ENCODE measurements at places on chromosomes 6 and 20.

DNA sequence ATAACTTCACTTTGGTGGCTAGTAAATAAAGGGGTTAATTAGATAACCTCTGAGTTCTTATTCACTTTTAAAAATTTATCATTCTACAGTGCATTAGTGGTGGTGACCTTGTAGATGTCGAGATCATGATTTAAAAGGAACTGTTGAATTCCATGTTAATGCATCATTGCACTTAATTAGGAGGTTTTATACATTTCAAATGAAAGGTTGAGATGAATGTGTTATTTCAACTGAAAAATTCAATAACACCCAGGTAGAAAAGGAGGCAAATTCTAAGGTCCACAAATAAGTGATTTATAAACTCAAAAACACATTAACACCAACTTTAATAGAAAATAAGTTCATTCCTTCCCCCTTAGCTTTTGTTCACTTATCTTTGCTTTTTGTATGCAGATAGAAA lies 58.3 kb upstream of the TMEM170B start:
- no peak for DNase-seq

DNA sequence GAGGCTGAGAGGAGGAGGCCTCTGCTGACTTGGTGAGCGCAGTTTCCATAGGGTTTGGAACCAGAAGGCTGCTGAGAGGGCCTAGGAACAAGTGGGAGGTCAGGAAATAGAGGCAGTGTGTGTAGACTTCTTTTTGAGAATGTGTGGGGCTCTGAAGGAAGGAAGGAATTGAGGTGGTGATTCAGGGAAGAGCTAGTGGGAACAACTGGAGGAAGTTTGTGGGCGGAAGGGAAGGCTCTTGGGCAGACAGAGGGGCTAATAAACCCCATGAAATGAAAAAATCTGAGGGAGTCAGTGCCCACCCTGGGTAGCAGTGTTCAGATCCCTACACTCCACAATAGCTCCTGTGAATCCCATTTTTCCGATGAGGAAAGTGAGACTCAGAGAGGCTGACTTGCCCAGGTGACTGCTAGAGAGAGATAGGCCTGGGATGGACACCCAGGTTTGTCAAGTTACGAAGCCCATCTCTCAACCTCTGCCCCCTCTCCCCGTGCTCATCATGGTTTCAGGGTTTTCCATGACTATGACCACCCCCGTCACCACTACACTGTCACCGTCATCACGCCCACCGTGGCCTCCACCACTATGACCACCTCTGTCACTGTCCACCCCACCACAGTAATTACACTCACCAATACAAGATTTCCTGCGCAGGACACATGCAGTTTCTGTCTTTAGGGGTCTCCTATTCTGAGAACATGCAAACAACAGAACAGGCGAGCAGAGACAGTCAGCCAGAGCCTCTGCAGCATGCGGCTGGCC lies 106.4 kb downstream of the MRPL14 start:
- peak; percentile 3 for DNase-seq

GRCh38 chr6:138803331-138803730 lies 7.4 kb downstream of the ECT2L start:
- DNase-seq: no peak

GRCh38 chr6:13068586-13069210 lies 259.6 kb downstream of the TBC1D7 start:
- DNase-seq: no peak

DNA sequence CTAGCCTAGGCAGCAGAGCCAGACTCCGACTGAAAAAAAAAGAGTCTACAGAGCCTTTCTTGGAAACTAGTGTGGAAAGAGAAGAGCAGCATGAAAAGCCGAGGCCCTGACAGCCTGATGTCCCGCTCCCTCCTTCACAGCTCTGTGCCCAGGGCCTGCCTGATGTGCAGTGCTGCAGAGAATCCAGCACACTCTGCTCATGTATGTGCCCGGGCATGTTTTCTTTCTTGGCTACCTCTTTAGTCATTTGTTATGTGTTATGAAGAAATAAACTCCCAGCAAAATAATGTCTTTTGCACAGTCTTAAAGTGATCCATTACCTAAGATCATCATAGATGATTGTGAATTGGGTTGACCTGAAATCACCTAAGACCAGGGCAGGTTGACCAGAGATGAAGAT lies 78.1 kb upstream of the EZR start:
- no peak for DNase-seq

DNA sequence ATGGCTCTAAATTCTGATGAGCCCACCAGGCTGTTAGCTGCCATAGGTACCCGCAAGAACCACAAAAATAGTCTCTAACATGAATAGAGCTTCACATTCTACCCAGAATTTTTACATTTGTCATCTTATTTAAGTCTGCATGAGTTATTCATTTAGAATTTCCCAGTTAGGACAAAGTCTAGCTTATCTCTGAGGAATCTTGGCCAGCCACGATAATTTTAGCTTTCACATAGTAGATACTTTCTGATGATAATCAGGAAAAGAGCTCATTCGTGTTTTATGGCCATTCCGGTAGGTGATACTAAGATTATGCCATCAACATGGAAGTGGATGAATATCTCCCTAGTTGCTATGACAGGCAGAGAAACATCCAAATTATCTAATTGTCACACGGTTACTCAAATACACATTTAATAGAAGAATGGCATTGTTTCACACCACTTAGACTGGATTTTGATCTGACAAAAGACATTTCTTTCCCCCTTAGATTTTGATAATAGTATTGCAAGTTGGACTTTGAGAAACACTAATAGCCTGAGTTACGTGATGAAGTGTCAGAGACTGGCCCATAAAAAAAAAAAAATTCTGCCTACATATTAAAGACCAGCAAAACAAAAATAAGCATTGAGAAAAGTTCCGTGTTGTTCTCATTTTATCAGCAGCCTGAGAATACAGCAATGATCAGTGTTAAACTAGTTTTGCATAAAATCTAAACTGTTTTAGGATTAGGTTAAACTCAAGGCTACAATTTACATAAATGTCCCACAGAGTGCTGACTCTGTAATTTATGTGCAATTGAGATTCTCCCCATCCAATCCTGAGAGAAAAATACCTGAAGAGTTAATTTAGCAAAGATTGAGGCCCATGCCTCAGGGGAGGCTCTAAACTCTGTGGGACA lies 397.5 kb upstream of the ARID1B start:
- no peak for DNase-seq

DNA sequence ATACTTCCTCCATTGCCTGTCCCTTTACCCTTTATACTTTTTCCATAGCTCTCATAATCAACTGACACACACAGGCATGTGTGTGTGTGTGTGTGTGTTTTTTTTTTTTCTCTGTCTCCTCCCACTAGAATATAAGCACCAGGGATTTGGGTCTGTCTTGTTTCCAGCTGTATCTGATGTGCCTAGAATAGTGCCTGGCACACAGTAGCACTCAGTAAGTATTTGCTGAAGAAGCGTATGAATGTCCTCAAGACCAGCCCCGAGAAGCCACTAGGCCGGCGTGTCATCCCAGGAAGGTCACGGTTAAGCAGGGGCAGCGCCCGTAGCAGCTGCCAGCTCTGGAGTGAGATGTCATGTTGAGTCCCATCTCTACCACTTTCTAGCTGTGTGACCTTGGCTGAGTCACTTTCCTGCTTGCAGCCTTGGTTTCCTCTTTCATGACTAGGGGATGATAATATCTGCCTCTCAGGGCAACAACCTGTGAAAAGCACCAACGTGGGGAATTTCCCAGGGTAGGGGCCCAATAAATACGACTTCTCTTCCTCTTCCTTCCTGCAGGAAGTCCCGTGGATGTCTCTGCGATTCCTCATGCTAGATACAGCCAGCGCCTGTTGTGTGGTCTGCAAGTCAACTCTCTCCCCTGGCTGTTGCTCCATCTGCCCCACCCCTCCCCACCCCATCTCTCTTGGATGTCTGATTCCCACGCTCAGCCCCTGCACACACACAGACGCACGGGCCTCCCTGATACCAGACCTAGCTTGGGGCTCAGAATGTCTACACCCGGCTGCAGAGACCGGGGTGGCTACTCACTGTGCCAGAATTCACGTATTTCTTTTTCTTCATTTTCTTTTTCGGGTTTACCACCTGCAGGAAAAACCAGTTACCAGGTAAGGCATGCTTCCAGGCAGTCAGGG lies 58.1 kb downstream of the RAB44 start:
- DNase-seq: no peak

- DNase-seq: no peak
Observed at GRCh38 chr6:71248306-71248765, 40.3 kb upstream of the OGFRL1 start.

DNA sequence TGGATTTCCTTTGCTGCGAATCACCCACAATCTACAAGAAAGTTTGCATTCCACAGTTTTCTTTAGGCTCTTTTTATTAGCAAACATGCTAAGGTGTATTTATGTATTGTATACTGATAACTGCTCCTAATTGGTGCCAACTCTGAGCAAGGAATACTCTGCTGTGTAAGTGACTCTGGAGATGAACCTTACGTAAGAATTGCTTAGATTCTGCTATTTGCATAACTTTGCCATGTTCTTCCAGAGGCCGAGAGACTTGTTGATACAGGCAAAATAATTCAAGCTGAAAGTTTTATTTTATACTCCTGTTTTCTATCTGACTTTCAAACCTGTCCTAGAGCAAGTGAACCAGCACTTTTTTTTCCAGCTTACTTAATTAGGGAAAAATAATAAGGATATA lies 461.3 kb downstream of the GJA1 start:
- no peak for DNase-seq

GRCh38 chr6:70563530-70563929 lies 3.2 kb upstream of the SDHAF4 start:
- DNase-seq: no peak

GRCh38 chr6:21587961-21588480 lies 5.5 kb upstream of the SOX4 start:
- peak; percentile 93 for DNase-seq

- DNase-seq: no peak
Observed at GRCh38 chr6:36688739-36689075, 8.9 kb upstream of the RAB44 start.

DNA sequence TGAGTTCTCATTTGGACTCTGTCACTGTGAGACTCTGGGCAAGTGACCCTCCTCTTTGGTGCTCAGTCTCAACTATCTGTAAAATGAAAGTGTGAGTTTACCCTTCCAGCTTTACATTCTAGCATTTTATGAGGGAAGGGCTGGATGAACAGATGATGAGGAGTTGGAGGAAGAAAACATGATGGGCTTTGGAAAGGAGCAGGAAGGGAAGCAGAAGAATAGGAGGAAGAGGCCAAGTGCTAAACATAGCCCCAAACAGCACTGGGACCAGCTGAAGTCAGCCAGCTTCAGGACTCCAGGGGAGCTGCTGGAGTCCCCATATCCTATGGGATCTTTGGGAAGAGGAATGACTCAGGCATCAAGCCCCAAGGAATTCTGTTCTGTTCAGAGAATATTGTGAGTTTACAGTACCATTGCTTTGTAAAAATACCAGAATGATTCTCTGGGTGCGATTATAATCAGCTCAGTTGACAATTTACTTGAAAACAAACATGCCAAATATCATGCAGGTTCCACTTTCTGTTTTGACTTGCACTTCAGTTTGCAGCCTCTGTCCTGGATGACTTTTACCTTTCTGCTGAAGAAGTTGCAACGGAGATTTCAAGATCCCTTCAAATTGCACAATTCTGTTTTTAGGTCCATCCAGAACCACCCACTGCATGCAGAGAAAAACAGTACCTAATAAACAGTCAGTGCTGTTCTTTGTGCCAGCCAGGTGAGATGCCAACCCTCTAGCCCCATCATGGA lies 3.2 kb downstream of the CD40 start:
- no peak for DNase-seq

DNA sequence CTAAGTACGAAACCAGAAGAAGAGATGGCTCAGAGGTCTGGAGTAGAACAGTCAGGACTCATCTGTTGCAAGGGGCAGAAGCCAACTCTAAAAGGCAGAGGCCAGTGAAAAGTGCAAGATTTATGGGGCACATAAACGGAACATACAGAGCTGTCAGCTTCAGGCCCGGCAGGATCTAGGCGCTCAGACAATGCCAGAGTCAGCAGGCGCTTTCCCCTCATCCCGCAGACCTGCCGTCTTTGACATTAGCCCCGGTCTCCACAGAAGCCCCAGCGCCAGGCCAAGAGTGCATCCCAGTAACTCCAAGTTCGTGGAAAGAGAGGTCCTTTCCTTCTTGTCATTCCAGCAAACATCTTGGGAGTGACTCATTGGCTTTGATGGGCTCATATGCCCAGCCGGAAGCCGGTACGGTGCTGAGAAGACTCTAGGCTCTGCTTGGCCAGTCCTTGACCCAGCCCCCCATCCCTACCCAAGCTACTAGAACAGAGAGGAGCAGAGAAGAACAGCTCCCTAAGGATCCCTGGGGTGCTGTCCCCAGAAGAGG lies 260.9 kb downstream of the TAF4 start:
- no peak for DNase-seq

- DNase-seq: no peak
Observed at GRCh38 chr20:38217791-38218565, 42.6 kb downstream of the KIAA1755 start.

- DNase-seq: no peak
Observed at GRCh38 chr20:4603724-4604123, 118.0 kb upstream of the PRND start.

DNA sequence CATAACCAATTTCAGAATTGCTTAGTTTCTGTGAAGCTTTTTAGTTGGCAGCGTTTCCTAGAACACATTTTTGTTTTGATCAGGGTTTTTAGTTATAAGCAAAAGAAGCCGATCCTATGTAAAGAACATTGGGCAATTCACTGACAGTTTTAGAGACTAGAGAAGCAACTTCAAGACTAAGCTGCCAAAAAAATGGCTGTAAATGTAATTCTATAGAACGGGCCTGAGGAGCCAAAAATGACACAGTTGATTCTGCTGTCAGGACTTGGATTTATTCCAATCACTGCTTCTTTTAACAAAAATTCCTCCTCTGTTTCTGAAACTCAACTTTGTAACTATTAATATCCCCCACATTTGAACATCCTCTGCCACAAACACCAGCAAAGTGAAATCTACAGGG lies 236.0 kb upstream of the EYS start:
- no peak for DNase-seq

Data from WERI-Rb-1 (cell line).